ENCODE measurements at places on chromosomes 4 and X.

DNA sequence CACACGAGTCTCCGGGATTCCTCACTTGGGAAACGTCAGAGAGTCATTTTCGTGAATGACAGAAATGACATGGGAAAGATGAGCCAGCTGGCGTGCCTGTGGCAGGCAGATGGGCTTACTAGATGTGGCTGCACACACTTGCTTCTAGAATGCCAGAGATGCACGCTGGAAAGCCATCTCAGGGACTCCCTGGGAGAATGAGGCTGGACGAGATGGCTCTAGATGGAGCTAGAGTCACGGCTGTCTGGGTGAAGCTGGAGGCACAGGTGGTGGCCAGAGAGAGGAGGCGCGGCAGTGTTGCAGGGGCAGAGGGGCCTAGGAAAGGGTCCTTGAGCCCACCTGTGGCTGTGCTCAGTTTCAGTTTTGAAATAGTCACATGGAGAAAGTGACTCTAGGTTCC, 26.0 kb downstream of the TKTL1 start:
- no peak for DNase-seq

GRCh38 chr4:140612357-140612756, 43.6 kb upstream of the UCP1 start:
- no peak for DNase-seq

GRCh38 chr4:178917756-178918155, 1475.5 kb upstream of the AGA start:
- no peak for DNase-seq

DNA sequence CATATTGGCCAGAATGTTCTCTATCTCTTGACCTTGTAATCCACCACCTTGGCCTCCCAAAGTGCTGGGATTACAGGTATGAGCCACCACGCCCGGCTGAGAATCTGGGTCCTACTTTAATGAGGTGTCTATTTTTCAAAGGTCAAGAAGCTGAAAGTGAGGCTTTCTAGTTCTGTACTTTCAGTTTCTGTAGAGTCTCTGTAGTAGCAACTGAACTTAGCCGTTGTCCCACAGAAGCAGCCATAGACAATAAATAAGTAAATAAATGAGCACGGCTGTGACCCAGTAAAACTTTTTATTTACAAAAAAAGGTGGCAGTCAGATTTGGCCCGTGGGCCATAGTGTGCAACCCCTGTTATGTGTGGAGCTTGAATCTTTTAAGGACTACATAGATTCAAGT, 92.0 kb downstream of the FNIP2 start:
- no peak for DNase-seq

- DNase-seq, result no peak
These were observed 85.4 kb upstream of the GBA3 start for GRCh38 chr4:22607382-22607781.

- no peak for DNase-seq
These were observed 108.2 kb downstream of the NSUN7 start for GRCh38 chr4:40857956-40858355.

GRCh38 chr4:15778289-15779241, at the start of gene CD38:
Gene CD38, plus strand, starts transcription at chr4:15778328. Its CDS starts 87 bp downstream, at chr4:15778415.
- peak; percentile 50 for DNase-seq

DNA sequence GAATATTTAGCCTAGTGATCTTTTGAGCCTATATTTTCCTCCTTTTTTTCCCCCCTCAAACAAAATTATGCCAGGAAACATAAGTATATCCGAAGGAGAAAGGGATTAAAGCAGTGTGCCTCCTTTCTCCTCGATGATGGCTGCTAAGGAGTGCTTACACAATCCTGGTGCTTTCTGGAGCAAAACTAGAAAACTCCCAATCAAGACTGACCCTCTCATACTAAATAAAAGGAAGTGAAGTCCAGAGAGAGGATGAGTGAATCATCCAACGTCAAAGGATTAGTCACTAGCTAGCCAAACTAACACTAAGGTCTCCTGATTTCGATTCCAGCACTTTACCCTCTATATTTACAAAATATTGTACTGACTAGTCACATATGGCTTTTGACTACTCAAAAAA, 146.8 kb downstream of the PPP3CA start:
- DNase-seq, result no peak

DNA sequence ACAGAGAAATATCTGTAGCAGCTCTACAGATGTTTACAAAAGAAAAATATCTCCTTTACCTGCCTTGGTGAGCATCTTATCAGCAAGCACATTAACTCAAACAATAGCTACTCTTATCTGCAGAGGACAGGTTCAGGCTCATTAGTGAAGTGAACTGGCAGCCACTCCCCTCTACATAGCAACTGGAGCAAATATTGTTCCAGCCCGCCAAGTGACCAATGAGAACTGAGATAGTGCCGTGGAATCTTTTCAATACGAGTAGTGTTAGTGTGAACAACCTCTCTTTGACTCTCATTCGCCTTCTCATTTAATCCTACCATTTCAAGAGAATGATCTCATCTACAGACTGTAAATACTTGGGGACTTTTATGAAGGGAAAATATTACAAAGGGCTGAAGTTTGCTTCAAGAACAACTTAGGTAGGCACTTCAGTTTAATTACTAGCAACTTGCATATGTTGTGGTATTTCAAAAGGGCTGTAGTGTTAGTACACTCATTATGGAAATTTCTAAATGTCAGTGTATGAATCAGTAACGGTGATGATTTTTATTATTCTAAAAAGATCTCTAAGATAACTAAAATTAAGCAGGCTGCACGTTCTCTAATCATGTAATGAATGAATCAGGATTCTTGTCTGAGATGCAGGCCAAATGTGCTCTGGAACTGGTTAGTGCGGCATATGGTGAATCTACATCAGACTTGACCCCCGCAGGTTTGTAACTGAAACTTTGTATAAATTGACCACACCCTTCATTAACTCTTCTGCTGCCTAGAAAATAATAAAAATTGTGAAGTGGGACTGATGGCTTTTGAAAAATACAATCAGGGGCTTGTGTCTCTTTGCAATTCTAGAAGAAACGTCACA, 72.4 kb downstream of the PALLD start:
- DNase-seq, result peak; percentile 23
